Activated CD4-positive, alpha-beta memory T cell treated with anti-CD3 and anti-CD28 coated beads for 36 hours (primary cell): ENCODE measurements at places on chromosomes 12 and 14.

DNA sequence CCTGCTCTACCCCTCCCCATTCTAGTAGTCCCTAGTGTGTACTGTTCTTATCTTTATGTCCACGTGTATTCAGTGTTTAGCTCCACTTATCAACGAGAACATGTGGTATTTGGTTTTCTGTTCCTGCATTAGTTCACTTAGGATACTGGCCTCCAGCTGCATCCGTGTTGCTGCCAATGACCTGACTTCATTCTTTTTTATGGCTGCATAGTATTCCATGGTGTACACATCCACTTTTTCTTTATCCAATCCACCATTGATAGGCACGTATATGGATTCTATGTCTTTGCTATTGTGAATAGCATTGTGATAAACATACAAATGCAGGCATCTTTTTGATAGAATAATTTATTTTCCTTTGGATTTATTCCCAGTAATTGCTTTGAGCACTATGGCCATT is 327.7 kb downstream of the DUSP6 start:
- DNase-seq: no peak
- H3K4me1 ChIP-seq: peaks cover 4% of the 10 kb centered on the region
- H3K27ac ChIP-seq: no peak overlapping the region
- no peaks in the 10 kb centered on the region for H3K27me3 ChIP-seq
- no peak overlapping the region for H3K4me3 ChIP-seq

GRCh38 chr12:121806546-121807423 is 3.0 kb downstream of the SETD1B start:
- peak overlapping the region; percentile 96 for H3K4me3 ChIP-seq
- no peaks in the 10 kb centered on the region for H3K27me3 ChIP-seq
- peak overlapping the region; percentile 74 for H3K27ac ChIP-seq

- H3K4me1 ChIP-seq: no peaks in the 10 kb centered on the region
- H3K27me3 ChIP-seq: no peaks in the 10 kb centered on the region
- no peak for DNase-seq
- no peak overlapping the region for H3K4me3 ChIP-seq
These were observed 71.6 kb downstream of the SPRING1 start for GRCh38 chr12:116666305-116666673.

DNA sequence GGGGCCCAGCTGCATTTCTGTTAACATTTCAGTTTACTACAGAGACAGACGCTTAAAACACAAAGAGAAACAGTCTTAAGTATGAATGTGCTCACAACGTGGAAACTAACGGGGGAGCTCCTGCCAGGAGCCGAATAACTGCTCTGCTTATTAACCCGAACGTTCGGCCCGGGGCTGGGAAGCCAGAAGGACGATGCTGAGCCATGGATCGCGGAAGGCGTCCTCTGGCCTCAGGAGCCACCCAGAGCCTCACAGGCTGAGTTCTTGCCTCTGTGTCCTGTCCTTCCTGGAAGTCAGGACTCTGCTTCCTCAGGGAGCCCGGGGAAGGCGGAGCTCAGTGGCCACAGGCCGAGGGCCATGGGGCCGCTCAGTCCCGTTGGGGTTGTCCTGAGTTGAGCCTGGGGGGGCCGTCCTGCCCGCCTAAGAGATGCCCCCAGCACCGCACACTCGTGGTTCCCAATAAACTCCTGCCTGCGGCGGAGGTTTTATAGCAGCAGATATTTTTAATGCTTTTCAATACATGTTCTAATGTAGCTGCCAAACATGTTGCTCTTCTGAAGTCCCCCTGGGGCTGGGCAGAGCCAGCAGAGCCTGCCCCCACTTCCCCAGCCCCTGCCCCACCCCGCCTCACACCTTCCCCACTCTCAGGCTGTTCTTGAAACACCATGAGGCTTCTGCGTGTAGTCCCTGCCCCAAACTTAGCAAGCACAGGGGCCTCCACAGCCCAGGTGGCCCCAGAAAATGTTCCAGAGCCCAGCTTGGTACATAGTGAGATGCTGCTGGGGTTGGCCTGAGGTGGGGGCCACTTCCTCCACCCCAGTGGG is 3.4 kb upstream of the TEX22 start:
- H3K27ac ChIP-seq: no peak overlapping the region
- H3K4me1 ChIP-seq: peaks cover 11% of the 10 kb centered on the region
- H3K4me3 ChIP-seq: no peak overlapping the region

GRCh38 chr12:78149459-78149858 is 318.8 kb downstream of the NAV3 start:
- no peak for DNase-seq
- H3K36me3 ChIP-seq: no peaks in the 10 kb centered on the region
- H3K27me3 ChIP-seq: no peaks in the 10 kb centered on the region
- no peak overlapping the region for H3K27ac ChIP-seq

GRCh38 chr12:91074851-91075250 is 17.0 kb upstream of the KERA start:
- no peak overlapping the region for H3K4me3 ChIP-seq
- H3K27ac ChIP-seq: no peak overlapping the region
- H3K36me3 ChIP-seq: no peaks in the 10 kb centered on the region

DNA sequence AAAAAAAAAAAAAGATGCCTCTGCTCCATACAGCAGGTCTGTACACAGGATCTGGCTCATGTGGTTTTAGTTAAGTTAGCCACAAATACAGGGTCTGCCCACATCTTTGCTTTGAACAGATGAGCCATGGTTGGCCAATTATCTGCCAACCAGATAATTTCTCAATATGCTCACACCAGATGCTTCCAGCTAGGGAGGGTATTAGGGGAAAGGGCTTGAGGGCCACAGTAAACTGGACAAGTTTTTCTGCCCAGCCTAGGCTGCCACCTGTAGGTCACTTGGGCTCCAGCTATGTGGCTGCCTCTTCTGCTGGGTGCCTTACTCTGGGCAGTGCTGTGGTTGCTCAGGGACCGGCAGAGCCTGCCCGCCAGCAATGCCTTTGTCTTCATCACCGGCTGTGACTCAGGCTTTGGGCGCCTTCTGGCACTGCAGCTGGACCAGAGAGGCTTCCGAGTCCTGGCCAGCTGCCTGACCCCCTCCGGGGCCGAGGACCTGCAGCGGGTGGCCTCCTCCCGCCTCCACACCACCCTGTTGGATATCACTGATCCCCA is 776 bp downstream of the RDH5 start:
- H3K27ac ChIP-seq: no peak overlapping the region
- no peaks in the 10 kb centered on the region for H3K27me3 ChIP-seq
- no peak for DNase-seq
- H3K4me3 ChIP-seq: no peak overlapping the region

DNA sequence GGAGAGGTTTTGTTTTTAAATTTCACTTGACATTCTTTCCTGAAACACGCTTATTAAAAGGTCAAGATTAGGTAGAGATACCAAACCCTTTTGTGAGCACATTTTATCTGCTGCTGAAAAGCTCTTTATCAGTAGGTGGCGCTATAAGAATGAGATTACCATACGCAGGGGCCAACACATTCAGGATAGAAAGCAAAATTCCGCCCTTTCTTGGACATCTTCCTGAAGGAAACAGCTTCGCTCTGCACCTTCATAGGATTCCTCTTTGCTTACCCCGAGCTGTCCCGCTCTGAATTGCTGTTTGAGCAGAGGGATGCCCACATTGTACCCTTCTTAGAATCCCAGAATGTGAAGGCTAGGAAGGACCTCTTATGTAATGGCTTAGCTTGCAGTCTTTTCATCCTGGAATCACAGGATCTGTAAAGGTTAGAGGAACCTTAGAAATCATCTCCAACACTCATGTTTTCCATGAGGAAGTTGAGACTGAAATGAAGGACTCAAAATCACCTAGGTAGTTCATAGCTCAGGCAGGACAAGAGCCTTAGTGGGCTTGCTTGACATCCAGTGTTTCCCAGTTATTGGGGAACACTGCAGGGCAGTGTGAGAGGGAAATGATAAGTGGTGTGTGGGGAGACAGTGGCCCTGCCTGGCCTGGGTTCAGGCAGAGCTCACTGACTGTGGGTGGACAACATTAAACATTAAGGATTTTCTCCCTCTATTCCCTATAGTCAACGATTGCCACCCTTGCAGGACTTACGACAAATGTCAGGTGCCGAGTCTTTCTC is 38.7 kb upstream of the CRY1 start:
- DNase-seq: peak; percentile 11
- no peaks in the 10 kb centered on the region for H3K36me3 ChIP-seq
- H3K27ac ChIP-seq: no peak overlapping the region

DNA sequence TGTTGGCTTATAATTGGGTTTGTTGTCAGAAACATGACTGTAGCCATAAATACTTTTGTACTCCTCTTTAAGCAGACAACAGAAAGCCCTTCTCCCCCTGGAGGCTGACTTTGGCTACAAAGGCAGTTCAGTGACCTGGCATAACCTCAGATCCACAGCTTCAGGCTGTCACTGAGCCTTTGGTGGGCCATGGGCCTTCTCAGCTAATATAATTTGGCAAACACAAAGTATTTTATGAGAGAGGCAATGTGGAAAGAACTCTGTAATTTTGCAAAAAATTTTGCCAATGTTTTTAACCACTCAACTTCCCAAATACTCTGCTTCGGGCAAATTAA is 15.5 kb upstream of the MGP start:
- H3K27me3 ChIP-seq: no peaks in the 10 kb centered on the region
- no peaks in the 10 kb centered on the region for H3K36me3 ChIP-seq
- H3K27ac ChIP-seq: no peak overlapping the region
- H3K4me3 ChIP-seq: no peak overlapping the region

DNA sequence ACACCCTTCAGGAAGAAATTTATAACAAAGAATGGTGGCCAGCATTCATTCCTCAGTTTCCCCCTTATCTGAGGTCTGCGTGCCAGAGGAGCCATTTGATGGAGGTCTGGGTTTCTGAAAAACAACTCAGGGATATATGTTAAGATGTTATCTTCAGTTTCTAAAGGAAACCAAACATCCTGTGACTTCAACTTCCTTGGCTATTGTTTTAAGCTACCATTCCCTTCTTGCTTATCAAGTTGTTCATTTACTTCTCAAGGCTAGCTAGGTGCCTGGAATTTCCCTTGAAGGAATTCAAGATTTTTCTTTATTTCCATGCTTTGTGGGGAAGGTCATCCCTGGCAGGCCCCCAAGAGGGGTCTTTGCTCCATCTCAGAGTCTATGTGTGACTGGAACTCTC is 27.1 kb upstream of the OXA1L start:
- no peak for DNase-seq
- H3K27ac ChIP-seq: no peak overlapping the region
- H3K4me1 ChIP-seq: peaks cover 16% of the 10 kb centered on the region
- no peaks in the 10 kb centered on the region for H3K27me3 ChIP-seq

GRCh38 chr12:91778938-91779400 is 366.7 kb downstream of the BTG1 start:
- H3K4me1 ChIP-seq: peaks cover 27% of the 10 kb centered on the region
- H3K4me3 ChIP-seq: peak overlapping the region; percentile 48
- H3K27ac ChIP-seq: peak overlapping the region; percentile 75

DNA sequence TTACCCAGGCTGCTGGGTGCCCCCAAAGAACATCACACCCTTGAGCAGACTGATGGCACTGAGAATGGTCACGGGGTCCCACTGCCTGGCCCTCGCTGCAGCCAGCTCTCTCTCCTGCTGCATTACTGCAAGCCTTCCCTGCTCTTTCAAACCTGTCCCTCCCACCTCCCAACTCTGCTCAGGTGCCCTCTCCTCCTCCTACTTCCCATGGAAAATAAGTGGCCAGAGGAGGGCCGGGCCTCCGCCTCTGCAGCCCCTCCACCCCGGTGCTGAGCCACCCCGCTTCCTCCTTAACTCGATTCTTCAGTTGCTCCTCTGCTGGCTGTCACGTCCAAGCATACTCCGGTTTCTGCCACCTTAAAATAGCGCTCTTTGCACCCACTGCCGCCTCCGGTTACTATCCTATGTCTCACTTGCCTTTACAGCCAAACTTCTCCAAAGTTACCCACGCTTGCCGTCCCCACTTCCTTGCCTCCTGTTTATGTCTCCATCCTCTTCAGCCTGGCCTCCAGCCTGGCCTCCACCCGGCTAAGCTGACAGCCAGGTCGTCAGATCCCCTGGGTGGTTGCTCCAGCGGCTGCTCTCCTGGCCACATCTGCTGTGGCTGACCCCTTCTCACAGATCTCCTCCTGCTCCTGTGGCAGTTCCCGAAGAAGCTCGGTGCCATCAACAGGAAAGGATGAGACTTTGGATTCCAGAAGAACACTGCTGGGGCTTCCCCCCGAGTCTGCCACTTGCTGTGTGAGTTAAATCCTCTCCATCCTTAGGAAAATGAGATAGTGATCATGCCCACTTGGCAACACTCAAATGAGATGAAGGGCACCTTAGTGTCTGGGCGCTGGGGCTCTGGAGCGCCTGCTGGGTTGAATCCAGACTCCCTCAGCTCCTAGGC is 7.7 kb downstream of the SMIM41 start:
- no peak overlapping the region for H3K4me3 ChIP-seq
- no peaks in the 10 kb centered on the region for H3K36me3 ChIP-seq
- H3K27me3 ChIP-seq: peaks cover 30% of the 10 kb centered on the region
- peaks cover 2% of the 10 kb centered on the region for H3K4me1 ChIP-seq

- no peaks in the 10 kb centered on the region for H3K36me3 ChIP-seq
- peaks cover 24% of the 10 kb centered on the region for H3K4me1 ChIP-seq
- no peak overlapping the region for H3K27ac ChIP-seq
- no peaks in the 10 kb centered on the region for H3K27me3 ChIP-seq
- DNase-seq: no peak
These were observed 4.4 kb downstream of the OTUB2 start for GRCh38 chr14:94030571-94030970.

GRCh38 chr12:93877446-93877845 is 200.3 kb downstream of the CRADD start:
- no peaks in the 10 kb centered on the region for H3K27me3 ChIP-seq
- H3K27ac ChIP-seq: no peak overlapping the region
- peaks cover 12% of the 10 kb centered on the region for H3K4me1 ChIP-seq
- no peak for DNase-seq
- H3K36me3 ChIP-seq: peaks cover 12% of the 10 kb centered on the region

DNA sequence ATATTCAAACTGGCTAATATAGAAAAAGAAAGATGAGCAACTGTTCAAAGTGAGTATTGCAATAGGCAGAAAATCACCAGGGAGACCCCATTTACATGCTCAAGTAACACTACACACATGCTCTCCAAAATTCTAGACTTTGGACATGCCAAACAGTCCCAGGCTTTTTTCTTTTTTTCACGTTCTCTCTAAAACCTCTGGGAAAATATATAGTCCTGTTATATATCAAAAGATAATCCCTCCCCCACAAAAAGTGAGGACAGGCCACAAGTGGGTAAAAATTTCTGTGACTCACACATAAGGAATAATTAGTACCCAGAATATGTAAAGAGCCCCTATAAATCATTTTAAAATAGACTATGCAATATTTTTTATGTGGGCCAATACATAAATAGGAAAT is 55.2 kb downstream of the EFCAB11 start:
- no peak for DNase-seq
- H3K36me3 ChIP-seq: no peaks in the 10 kb centered on the region
- H3K4me1 ChIP-seq: peaks cover 13% of the 10 kb centered on the region
- H3K27me3 ChIP-seq: peaks cover 2% of the 10 kb centered on the region

DNA sequence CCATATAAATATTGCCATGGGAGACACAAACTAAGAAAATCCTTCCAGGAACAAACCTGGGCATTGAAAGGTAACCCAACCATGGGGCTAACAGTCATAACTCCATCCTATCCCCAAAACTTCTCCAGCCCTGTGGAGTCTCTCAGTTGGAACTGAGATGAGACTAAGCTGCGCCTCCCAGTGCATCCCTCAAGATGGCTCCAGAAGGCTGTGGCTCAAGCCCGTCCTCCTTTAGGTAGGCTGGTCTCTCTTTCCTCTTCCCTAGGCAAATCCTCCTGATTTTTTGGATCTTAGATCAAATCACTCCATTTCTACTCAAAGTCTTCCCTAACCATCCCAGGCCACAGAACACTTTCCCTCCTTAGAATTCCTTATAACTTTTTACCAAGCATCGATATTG is 364.3 kb upstream of the CCDC196 start:
- no peak overlapping the region for H3K27ac ChIP-seq
- H3K27me3 ChIP-seq: peaks cover 15% of the 10 kb centered on the region
- no peaks in the 10 kb centered on the region for H3K36me3 ChIP-seq
- no peaks in the 10 kb centered on the region for H3K4me1 ChIP-seq
- no peak for DNase-seq
